A549 treated with CORT108297 at 1 μM for 4 hours (cell line): ENCODE measurements at places on chromosomes 12 and 14. TPM values are rescaled to one million over a fixed set of nuclear protein-coding genes. Genes with fewer than 3 reads are reported as not detected.

The KRT8 gene
- 2,966 to 3,831 TPM (median 3,677 TPM) in 5 replicates for total RNA-seq

The NGB gene
- total RNA-seq, result not detected in 5 replicates

The AICDA gene
- 0.05 to 0.13 TPM (median 0.11 TPM) in 4 of 5 replicates, not detected in the other for total RNA-seq

The MLH3 gene
- 15.3 to 18.5 TPM (median 16.3 TPM) in 5 replicates for total RNA-seq

The ADAMTS20 gene
- total RNA-seq, result not detected in 5 replicates

The SSTR1 gene
- 0.02 TPM in 1 of 5 replicates, not detected in the others for total RNA-seq

The ZNF891 gene
- total RNA-seq, result 0.28 to 0.44 TPM (median 0.41 TPM) in 5 replicates

The P2RX7 gene
- total RNA-seq, result not detected in 5 replicates

The KLHL33 gene
- total RNA-seq, result 0.01 to 0.02 TPM in 2 of 5 replicates, not detected in the others

The ATF7IP gene
- 4.9 to 5.8 TPM (median 5.2 TPM) in 5 replicates for total RNA-seq

The MANSC4 gene
- not detected in 5 replicates for total RNA-seq

The MARCHF9 gene
- 6.3 to 8.4 TPM (median 7.9 TPM) in 5 replicates for total RNA-seq

The POLR3B gene
- total RNA-seq, result 5.0 to 5.9 TPM (median 5.2 TPM) in 5 replicates

The OR6C2 gene
- not detected in 5 replicates for total RNA-seq

The FAM90A1 gene
- 0.03 to 0.10 TPM (median 0.07 TPM) in 5 replicates for total RNA-seq

The PIK3C2G gene
- total RNA-seq, result not detected in 5 replicates

The NUAK1 gene
- total RNA-seq, result 8.8 to 11.0 TPM (median 10.3 TPM) in 5 replicates

The HOTAIR gene
- 0.08 to 0.37 TPM (median 0.09 TPM) in 5 replicates for total RNA-seq

The CACNA1C gene
- 0.02 to 0.15 TPM (median 0.09 TPM) in 3 of 5 replicates, not detected in the others for total RNA-seq

The DHRS4L2 gene
- 21.2 to 33.3 TPM (median 30.4 TPM) in 5 replicates for total RNA-seq

The IFNG gene
- not detected in 5 replicates for total RNA-seq

The SYT10 gene
- not detected in 5 replicates for total RNA-seq

The RTN1 gene
- total RNA-seq, result 0.02 to 0.06 TPM in 2 of 5 replicates, not detected in the others

The CKAP4 gene
- total RNA-seq, result 78.0 to 92.4 TPM (median 87.0 TPM) in 5 replicates

The OVCH1 gene
- not detected in 5 replicates for total RNA-seq

The OR6C70 gene
- not detected in 5 replicates for total RNA-seq

The TBX3 gene
- 28.7 to 40.7 TPM (median 39.8 TPM) in 5 replicates for total RNA-seq

The MYO1H gene
- not detected in 5 replicates for total RNA-seq

The RABGGTA gene
- 14.9 to 18.6 TPM (median 18.0 TPM) in 5 replicates for total RNA-seq

The LRRIQ1 gene
- 0.73 to 1.4 TPM (median 0.89 TPM) in 5 replicates for total RNA-seq

The OTUB2 gene
- 3.8 to 6.0 TPM (median 4.2 TPM) in 5 replicates for total RNA-seq

The MSRB3 gene
- total RNA-seq, result 19.5 to 24.4 TPM (median 22.8 TPM) in 5 replicates

The FAM216A gene
- total RNA-seq, result 17.9 to 20.3 TPM (median 20.1 TPM) in 5 replicates

The TAS2R46 gene
- total RNA-seq, result 0.08 TPM in 1 of 5 replicates, not detected in the others
